Heart left ventricle (tissue), 16 donors: ENCODE measurements at places on chromosomes 12 and 14. TPM values are rescaled to one million over a fixed set of nuclear protein-coding genes. Genes with fewer than 3 reads are reported as not detected.

The ACSS3 gene
- 28.9 TPM for total RNA-seq

GRCh38 chr12:95723693-95724384 lies 66.7 kb downstream of the NTN4 start:
- H3K27ac ChIP-seq: peak overlapping the region; percentile 0
- DNase-seq: no peak
- H3K27me3 ChIP-seq: no peaks in the 10 kb centered on the region
- no peaks in the 10 kb centered on the region for H3K36me3 ChIP-seq

GRCh38 chr12:122323311-122324019 lies 57.2 kb upstream of the VPS33A start:
- H3K27me3 ChIP-seq: no peaks in the 10 kb centered on the region
- no peak for DNase-seq
- H3K27ac ChIP-seq: no peak overlapping the region

The GPR132 gene
- total RNA-seq: 0.27 TPM

The CBLN3 gene
- total RNA-seq: 0.48 TPM
